ENCODE measurements at places on chromosomes 4 and X.

DNA sequence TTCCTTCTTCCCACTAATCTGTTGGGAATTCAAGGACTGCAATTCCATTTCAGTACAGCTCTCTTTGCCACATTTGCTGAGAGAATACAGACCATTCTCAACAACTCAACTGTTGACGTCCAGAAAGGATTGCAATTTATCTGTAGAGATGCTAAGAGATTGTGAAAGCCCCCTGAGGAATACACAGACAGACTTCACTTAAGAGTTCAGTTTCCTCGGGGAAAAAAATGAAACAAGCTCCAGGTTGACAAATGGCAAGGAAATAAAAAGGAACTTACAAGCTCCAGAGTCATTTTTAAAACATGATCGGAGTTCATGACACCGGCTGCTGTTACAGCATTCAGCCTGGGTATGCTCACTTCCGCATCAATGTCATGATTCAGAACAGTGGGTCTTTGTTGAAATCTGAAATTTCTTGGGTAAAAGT is 13.8 kb downstream of the TLR10 start:
- DNase-seq, result no peak

DNA sequence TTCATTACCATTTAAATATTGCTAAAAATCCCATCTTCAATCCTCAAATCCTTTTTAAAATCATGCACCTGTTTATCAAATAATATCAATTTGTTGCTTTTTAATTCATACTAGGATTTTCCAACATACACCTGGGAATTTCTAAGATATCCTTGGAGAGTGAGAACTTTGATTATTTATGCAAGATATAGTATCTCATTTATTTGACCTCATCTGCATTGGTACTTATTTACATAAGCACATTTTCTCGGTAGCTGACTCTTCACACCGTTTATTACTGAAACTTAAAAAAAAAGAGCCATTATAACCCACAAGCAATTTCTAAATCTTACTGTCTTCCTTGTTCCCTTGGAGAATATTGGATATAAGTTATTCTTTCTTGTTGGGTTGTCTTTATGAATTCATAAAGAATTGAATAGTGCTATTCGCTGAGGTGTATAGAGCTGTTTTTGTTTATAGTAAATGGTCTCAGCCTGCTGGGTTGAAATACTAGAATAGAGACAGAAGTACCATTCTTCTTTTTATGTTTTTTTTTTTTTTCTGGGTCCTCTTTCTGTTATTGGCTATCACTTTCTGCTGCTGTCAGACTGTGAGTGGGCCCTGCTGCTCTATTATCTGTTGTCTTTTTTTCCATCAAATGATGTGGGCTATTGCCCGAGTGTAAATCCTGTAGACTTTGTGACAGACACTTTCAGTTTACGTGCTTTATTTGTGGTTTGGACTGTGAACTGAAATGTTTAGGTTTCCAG is 2.9 kb downstream of the UGT8 start:
- DNase-seq, result no peak

GRCh38 chr4:103451341-103451740 is 253.2 kb upstream of the CENPE start:
- no peak for DNase-seq

DNA sequence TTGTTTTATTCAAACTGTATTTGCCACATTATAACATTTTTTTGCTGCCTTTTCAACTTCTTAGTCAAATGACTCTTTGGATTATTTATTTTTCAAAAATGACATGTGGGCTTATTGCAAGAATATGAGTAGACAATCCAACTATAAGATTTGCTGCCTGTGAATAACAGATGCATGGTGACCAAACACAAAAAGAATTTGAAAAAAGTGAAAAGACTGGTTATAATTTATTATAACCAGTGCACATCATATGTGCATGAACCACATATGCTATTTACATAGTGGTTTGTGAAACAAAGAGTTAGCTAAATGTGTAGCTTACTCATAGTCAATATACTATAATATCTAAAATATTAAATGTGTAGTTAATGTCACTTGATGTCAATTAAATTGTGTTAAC is 2086.8 kb downstream of the ARAP2 start:
- no peak for DNase-seq

DNA sequence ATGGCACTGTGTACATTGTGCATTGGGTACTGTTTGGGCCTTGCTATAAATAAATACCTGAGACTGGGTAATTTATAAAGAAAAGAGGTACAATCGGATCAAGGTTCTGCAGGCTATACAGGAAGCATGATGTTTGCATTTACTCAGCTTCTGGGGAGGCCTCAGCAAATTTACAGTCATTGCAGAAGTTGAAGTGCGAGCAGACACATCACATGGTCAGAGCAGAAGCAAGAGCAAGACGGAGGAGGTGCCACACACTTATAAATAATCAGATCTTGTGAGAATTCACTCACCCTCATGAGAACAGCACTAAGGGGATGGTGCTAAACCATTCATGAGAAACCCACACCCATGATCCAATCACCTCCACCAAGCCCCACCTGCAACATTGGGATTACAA is 505.0 kb downstream of the ARAP2 start:
- DNase-seq, result no peak

- DNase-seq, result no peak
Observed at GRCh38 chrX:1163231-1163630, 49.2 kb downstream of the CRLF2 start.

- DNase-seq, result no peak
Observed at GRCh38 chr4:67084783-67085182, 460.5 kb downstream of the CENPC start.

DNA sequence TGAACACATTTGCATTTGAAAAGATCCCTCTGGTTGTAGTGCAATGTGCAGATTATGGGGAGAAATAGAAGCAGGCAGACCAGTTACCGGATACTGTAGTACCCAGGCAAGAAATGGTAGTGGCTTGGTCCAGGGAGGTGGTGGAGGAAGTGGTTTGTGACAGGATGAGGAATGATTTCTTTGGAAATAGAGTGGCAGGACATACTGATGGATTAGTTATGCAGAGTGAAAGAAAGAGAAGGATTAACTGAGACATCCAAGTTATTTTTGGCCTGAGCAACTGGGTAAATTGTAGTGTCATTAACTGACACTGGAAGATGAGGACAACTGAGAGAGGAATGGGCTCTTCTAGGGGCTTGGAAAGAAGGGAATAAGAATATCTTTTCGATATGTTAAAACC is 139.7 kb downstream of the CFAP299 start:
- no peak for DNase-seq

DNA sequence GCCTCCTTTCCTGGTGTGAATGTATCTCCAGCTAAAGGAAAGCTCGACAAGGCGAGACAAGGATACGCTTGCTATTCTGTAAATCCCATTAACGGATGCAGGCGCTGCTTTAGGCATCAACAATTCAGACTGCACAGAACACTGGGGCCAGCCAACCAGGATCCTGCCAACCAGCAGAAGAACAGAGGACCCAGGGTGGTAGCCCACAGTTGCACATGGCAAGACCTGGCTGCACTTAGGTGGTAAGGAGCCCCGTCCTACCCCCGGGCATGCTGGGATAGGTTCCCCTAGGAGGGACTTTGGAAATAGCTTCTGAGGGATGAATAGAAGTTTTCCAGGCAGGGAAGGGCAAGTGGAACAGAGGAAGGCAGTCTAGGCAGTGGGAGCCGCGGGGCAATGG is 20.7 kb downstream of the PSAPL1 start:
- no peak for DNase-seq

- no peak for DNase-seq
Observed at GRCh38 chr4:76620723-76621468, 185.9 kb downstream of the SHROOM3 start.

GRCh38 chr4:123934096-123934495 is 537.5 kb downstream of the SPRY1 start:
- DNase-seq, result no peak

GRCh38 chr4:6298852-6299251 is 29.2 kb downstream of the WFS1 start:
- no peak for DNase-seq

DNA sequence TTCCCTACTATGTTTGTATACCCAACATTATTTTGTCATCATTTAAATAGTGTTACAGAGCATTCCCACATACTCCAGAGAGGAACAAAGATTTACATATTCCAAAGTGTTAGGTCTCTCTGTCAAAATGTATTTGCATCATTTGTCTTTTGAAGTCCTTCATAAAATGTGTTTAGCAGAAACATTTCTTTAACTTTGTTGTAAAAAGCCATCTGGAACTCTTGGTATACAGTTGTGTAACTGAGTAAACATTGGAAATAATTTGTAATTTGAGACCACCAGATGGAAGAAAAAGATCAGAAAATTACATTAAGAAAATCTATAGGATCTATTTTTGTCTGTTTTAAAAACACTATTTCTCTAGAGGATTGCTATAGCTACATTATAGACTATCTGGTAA is 56.6 kb upstream of the ALB start:
- DNase-seq, result no peak

DNA sequence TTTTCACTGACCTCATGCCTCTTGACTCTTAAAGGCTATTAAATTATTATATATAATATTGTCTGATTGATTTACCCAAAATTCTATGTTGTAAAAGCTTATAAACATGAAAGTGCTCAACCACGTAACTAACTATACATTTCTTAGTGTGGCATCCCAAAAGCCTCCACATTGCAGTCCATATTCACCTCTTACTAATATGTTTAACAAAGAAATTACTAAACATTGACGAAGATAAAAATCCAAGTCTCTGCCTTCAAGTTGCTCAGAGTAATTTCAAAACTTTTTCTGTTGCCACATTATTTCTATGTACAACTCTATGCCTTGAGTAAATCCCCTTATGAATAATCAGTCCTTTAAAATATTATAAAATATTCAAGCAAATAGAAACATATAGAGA is 14.4 kb downstream of the DDIT4L start:
- DNase-seq, result no peak

GRCh38 chr4:8589336-8589735 is 3.2 kb upstream of the CPZ start:
- no peak for DNase-seq

GRCh38 chr4:90458576-90458975 is 331.4 kb downstream of the CCSER1 start:
- DNase-seq, result no peak

DNA sequence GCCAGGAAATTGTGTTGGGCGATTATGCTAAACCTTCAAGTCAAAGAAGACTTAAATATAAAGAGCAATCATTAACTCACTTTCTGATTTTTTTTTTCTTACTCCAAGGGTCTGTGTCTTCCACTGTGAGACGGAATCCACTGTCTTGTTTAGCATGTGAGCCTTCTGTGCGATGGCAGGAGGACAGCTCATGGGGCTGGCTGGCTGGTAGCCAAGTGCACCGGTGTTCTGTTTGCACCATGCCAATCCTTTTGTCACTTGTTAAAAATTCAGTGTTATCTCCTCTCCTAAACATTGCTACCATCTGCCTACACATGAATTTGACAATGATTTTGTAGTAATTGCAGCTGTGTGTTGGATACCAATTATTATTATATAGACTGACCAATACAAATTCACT is 1056.3 kb upstream of the IGFBP7 start:
- no peak for DNase-seq

- no peak for DNase-seq
Observed at GRCh38 chr4:1693131-1693896, 9.2 kb upstream of the FAM53A start.

DNA sequence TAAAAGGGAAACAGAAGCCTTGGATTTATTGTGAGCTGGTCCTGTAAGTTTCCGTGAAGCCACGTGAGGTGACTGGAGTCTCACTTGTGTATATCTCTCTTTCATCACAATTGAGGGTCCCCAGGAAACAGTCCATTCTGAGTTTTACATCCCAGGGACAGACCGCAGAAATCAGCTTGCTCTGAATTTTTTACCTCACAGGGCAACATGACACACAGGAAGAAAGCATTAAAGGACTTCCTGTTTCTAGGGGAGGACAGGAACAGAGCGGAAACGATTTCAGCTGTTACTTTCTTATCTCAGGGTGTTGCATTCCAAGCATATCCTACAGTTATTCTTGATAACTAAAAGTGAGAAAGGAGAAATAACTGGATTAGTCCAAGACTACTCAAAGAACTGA is 553.5 kb downstream of the TRAM1L1 start:
- DNase-seq, result no peak

- no peak for DNase-seq
Observed at GRCh38 chr4:1266881-1267763, 18.2 kb upstream of the CTBP1 start.

- DNase-seq, result no peak
Observed at GRCh38 chr4:137909529-137910309, 332.4 kb downstream of the SLC7A11 start.

DNA sequence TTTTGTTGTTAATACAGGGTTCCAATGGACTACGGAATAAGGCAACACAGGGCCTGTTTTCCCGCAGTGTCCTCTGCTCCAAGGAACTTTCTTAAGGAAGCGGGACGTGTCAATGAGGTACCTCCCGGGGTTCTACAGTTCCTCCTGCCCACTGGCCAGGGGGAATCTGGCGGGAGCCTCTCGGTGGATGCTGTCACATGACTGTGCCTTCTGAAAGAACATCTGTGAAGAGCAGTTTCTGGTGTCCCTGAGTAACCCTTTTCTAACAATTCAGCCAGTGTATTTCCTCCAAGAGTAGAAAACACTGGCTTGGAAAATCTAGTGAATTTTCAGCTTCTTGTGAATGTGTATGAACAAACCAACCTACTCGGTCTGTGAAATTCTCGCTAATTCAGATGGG is 32.7 kb downstream of the MFAP3L start:
- DNase-seq, result no peak

DNA sequence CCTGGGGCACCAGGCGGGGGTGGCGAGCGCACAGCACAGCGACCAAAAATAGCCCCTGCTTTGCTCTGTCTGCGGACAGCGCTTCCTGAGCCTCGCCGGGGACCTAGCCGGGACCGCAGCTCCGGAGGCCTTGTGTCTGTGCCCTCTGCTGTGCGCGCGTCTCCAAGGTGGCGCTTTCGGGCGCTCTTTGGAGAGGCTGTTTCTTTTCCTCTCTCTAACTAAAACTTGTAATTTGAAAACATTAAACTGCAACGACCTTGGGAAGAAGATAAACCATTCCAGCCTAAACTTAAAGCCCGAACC is 3.4 kb downstream of the ARX start:
- no peak for DNase-seq

All from DMS 273 treated with DMSO at 0.1 percent for 48 hours (cell line).